H1 (cell line): ENCODE measurements at places on chromosomes 12 and 14.

DNA sequence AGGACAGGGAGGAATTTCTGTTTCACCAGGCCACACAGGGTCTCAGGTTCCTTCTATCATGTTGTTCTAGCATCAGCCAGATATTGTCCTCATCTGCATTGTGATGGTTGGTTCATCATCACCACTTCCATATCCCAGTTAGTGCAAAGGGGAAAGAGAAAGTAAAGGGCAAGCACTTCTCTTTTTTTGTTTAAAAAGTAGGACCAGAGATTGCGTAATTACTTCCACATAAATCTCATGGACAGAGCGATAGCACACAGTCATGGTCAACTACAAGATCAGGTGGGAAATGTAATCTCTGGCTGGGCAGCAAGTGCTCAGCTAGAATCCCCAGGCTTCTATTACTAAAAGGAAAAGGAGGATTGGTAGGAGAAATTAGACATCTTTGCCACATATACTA, 155.1 kb downstream of the KIF21A start:
- DNase-seq = no peak

- DNase-seq = no peak
Measured at GRCh38 chr14:50047274-50047676, 69.1 kb downstream of the VCPKMT start.

DNA sequence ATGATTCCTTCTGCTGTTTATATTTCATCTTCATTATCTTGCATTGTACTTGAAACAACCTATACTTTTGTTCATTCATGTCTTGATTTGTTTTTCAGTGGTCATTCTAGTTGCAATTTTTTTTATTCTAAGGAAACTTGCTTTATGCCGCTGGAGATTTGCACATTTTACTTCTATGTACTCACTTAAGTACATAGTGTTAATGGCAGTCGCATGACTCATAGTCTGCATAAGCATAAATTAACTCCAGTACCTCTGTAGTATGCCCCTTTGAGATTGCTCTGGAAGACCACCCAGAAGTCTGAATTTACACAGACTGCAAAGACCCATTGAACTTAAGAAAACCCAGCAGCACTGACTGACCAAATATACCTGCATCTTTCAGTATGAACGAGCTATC, 77.0 kb downstream of the MSRB3 start:
- no peak for DNase-seq

DNA sequence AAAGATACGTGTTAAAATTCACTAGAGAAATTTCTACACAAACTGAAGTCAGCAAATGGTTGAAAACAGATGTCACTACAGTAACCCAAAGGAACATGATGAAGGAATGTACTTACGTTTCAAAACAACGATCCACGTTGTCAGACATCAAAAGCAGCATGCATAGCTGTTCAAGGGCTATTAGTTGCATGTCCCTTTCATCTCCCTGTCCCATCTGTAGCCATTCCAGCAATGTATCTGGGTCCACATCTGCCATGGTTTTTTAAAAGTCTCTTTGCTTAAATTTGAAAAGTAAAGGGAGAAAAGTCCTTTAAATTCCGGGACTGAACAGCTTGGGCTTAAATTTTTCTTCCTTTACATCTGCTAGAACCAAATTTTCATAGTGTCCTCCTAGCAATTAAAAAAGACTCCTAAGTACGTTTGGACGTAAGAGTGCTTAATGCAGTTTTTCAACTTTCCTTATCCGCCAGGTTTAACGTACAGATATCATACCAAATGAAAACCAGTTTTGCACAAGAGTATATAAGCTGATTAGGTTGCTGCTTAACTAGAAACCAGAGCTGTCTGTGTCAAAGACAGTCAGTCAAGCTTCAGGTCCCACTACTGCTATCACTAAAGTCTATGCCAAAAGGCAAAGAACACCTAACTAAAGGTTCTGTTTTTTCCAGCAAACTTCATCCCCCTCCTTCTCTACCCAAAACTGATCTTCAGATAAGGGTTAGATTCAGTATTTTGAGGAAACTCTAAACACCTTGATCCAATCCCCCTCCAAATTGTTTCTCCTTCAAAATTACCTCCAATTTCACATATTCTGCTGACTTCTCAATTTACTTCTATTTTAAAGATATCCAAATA, 1.7 kb downstream of the HECTD1 start:
- no peak for DNase-seq

DNA sequence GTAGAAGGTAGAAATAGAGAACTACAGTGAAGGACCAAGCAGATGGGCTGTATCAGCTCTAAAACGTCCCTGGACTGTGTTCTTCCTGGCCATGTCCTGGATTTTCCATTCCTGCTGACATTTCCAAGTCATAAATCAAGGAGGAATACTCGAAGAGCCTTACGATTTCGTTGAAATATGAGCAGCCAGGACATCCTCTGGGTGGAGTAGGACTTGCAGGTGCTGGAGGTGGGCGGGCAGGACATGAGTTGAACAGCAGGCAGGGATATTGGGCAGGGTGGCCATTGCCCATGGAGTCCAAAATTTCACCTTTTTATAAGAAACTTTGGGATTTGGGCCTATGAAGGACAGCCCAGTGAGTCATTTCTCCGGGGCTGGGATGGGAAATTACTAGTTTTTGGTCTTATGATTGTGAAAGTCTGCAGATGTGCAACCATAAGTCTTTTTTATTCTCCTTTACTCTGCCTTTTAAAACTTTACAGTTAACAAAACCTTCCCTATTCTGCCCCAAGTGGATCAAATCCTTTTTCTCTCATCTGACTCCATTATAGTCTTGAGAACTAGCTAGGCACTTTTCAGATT, 88.8 kb downstream of the TMX1 start:
- DNase-seq = no peak

DNA sequence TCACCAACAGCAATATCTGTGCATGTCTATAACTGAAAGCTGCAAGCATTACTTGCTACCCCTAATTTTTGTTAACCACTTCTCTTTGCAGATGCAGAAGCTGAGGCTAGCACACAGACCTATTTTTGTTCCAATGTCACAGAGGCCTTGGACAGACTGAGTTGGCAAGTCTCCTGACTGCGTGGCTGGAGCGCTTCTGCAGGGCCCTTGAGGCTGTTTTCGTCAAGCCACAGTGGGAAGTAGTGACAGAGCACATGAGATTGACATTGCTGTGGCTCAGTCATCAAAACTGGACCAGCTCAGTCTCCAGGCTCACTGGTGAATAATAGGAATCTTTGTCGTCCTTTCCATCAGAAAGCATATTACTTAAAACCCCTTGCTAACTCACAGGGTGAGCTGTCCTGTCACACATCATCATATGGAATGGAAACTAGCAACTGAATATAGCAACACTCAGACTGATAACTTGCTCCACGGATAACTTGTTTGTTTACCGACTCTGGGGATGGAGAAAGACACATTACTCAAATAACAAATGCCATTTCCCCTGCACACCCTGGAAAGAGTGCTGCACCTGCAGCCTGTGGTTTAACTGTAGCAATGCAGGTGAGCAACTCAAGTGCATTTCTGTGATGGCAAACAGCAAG, 43.6 kb upstream of the DDX11 start:
- peak; percentile 35 for DNase-seq

GRCh38 chr12:3179731-3180130, 102.6 kb downstream of the TSPAN9 start:
- no peak for DNase-seq

- DNase-seq = no peak
Measured at GRCh38 chr12:15777355-15778012, 11.7 kb downstream of the EPS8 start.

DNA sequence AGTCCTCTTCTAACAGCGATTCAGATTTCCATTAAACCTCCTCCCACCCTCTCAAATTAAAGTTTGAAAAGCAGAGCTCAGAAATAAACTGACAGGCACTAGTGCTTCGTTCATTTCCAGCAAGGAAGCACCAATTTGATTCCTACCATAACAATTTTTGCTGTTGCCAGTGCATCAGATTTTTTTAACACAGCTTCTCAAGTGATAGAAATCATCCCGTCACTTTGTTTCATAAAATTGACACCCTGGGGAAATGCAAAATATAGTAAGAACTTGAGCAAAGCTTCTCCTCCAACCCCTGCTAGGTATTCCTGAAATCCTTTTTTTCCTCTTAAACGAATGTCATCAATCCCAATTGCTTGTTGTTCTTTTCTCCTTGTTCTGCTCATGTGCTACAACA, 332.1 kb downstream of the FOXG1 start:
- no peak for DNase-seq

GRCh38 chr14:71475916-71476315, 456.3 kb upstream of the RGS6 start:
- DNase-seq = no peak

DNA sequence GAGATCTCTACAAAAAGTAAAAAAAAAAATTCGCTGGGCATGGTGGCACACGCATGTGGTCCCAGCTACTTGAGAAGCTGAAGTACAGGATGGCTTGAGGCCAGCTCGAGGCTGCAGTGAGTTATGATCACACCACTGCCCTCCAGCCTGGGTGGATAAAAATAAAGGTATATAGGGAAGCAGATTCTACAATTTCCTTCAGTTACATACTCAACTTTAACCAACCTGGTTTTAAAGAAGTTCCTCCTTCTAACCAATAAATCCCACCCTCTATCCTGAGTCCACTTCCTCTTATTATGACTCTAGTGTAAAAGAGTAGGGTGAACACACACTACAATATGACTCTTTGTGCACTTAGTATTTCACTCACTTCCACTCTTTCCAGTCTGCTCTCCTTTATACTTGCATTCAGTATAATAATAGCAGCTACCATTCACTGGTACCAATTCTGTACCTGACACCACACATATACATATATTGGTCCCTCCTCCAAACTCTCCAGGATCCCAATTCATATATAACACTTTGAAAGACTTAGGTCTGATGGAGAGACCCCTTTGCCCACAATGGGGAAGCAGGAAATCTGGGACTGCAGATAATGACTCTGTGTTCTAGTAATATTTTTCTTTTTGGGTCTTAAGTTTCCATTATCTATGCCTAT, 2.3 kb downstream of the ARF3 start:
- no peak for DNase-seq

GRCh38 chr12:63037746-63038712, 103.1 kb upstream of the PPM1H start:
- no peak for DNase-seq

GRCh38 chr14:63228217-63228616, 24.0 kb downstream of the RHOJ start:
- DNase-seq = no peak

- DNase-seq = no peak
Measured at GRCh38 chr12:26833743-26834490, 923 bp upstream of the ITPR2 start.

DNA sequence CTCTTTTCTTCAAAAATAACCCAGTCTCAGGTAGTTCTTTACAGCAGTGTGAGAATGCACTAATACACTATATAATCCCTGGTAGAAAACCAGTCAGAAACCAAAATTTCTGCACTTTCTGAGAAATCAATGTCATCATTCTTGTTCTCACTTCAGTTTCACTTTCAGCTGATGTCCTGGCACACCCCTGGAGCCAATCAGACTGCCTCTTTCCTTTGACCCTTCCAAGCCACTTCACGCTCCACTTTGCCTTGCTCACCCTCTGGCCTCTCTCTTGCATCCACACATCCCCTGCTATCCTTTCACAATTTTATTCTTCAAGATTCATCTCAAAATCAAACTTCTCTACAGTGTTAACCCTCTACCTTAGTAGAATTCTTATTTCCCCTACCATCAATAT, 181.1 kb downstream of the ASCL1 start:
- DNase-seq = no peak
